Transverse colon (tissue), 4 donors: ENCODE measurements at places on chromosomes 7 and 10.

DNA sequence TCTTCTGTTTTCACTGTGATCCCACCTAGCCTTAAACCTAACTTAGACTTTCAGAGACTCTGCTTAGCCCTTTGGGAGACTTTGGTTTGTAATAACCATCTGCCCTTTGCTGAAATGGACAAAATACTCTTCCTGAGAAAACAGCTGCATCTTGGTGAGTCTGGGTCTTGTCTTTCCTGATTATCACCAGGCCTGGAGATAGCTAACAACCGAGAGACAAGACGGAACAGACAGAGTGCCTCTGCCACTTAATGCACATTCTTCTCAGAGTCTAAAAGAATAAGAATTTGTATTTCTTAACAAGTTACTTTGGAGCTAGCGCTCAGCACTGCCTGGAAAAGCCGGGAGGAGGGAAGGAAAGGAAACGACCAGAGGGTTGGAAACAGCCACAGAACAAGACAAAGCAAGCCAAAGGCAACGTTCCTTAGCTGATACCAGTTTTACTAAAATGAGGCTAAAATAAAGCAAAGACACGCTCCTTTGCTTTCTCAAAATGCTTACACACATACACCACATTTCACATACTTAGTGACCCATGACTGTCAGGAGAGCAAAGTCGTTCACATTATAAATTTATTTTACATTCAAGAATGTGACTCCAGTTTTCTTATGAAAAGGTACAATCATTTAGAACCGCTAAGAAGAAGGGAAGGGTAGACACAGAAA lies 70.3 kb upstream of the DGKI start:
- DNase-seq: no peak

- DNase-seq: no peak
These were observed 359.2 kb downstream of the PHF14 start for GRCh38 chr7:11332865-11333228.

DNA sequence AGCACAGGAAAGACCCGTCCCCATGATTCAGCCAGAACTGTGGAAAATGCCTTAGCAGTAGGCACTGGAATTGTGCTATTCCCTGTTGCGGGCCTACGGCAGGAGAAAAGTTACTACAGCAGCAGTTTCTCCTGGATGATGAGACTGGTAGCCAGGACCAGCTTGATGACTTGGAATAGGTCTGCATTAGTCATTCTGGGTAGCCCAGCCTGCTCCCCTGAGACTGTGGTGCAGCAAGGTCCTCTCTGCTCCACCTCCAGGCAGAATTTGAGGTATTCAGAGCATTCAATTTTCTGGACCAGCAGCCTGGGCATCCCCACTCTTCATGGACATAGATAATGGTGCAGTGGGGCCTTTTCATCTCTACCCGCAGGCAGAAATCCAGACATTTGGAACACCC lies 490.0 kb downstream of the SH2D4B start:
- no peak for DNase-seq

- DNase-seq: no peak
These were observed 14.6 kb downstream of the UMAD1 start for GRCh38 chr7:7654964-7655715.

DNA sequence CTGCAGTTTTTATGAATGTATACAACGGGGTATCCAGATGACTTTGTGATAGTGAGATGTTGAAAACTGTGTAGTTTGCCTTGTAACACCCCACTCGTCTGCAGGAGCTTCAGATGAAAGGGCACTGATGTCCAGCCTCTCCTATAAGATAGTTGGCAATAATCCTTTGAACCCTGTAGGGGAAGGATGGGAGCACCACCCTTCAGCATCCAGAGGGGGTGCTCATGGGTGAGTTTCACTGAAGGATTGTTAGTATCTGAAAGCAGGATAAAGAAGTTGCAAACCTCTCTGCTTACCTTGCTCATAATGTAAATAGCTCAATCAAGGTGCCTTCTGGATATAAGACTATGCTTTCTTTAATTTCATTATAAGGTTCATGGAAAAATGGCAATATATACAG lies 201.5 kb downstream of the TMEM178B start:
- no peak for DNase-seq

DNA sequence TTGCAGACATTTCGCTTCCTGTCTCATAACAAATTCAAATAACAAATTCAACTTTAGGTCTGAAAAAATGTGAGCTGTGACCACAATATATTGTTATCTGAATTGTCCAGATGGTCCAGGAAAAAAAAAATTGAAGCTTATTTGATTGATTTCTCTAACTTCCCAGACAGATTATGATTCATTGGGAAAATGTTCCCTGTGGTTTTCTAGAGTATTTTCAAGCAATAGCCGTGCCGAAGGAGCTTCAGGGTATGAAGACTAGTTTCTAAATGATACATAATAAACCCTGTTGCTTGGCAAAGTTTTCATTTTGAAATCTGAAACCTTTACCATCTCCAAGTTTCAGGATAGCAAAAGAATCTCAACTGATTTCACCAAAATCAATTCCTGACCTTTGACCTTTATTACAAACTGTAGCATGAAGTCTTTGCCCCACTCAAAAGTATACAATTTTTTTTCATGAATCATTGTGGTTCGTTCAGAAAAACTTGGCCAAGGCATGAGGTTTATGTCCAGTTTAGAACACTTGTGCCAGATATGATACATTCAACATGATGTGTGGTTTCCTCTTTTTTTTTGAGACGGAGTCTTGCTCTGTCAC lies 109.9 kb downstream of the JCAD start:
- DNase-seq: no peak
